ENCODE measurements at places on chromosomes 3 and 15.

DNA sequence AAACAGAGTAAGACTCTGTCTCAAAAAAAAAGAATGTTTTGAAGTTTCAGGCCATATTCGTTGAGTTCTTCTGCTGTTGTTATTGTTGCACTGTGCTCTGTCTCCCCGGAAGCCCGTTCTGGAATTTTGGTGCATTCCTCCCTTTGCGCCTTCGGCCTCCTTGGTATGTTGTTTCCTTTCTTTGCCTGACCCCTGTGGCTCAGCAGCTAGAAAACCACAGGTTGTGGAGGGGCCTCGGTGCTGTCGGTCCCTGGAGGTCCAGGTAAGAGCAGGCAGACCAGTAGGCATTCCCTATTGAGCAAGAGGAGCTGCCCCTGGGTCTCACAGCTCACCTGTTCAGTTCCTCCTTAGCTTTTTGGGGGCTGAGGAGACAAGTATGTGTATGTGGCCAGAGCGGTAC lies 51.0 kb upstream of the DLG1 start:
- no peak for DNase-seq

DNA sequence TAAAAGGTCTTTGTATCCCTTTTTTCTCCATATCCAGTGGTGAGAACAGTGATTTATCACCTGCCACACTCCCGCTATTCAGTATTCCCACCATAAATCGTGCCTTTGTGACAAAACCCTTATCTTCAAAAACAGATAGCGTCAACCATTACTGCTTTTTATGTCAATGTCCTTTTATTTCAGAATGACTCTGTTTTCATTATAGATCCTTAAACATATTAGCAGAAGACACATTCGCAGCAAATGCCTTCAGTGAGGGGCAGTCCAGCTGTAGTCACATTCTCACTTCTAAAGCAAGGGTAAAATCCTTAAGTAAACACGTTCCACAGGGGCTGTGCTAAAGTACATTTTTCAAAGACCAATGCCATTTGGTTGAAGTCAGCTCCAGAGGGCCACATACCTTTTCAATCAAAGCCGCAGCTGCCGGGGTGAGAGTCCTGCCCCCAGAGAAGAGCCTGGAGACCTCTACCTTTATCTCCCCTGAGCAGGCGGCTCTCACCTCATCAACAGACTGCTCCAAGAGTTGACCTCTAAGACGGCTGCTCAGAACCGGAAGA lies 53.4 kb downstream of the PDZRN3 start:
- no peak for DNase-seq

- DNase-seq = no peak
Measured at GRCh38 chr15:39154227-39154638, 426.6 kb upstream of the THBS1 start.

GRCh38 chr3:71942432-71943187 lies 157.7 kb upstream of the PROK2 start:
- DNase-seq = no peak

DNA sequence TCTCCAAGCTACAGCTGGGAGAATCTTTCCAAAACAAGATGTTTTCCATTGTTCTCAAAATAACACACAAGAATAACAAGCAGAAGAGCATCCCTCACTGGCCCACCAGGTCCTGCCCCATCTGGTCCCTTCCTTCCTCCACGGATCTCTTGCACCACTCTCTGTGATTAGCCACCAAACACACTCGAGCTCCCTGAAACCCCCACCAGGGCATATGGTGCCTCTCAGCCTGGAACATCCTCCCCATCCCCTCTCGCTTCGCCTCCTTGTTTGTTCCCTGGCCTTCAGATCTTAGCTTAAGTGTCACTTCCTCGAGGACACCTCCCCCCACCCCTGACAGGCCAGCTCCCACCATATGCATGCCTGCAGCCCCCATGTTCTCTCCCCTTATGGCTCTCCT lies 496.6 kb upstream of the PROK2 start:
- no peak for DNase-seq

- DNase-seq = no peak
Measured at GRCh38 chr3:103440539-103441203, 1005.9 kb downstream of the ZPLD1 start.

DNA sequence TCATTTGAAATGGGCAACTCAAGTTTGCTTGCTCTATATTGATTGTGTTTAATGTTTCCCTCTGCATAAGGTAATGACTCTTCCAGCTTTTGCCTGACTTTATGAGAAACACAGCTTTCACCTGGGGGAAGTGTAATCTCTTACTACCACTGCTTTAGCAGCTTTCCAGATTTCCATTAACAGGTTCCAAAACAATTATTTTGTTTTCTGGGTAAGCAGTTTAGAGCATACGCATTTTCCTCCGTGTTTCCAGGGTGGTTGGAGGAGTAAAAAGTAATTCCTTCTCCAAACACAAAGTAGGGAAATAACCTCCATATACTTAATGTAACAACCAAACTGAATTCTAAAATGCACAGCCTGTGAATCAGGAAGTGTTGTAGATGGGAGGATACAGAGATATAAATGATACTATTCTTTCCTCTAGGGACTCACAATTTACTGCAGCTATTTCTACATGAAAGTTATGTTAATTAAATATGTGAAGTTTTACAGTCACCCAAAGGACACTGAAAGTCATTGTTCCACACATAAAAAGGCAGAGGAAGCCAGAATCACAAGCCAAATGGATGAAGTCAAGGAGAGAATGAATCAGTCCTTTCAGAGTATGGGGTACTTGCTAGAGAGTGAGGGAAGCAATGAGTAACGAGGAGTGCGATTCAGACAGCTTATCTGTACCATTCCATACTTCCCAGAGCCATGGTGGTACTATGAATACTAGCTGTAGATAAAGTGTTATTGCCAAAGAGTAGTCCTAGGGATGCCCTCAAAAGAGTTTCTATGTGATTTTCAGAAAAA lies 16.6 kb downstream of the ST3GAL6 start:
- no peak for DNase-seq

GRCh38 chr3:102169915-102170479 lies 264.8 kb upstream of the ZPLD1 start:
- no peak for DNase-seq

DNA sequence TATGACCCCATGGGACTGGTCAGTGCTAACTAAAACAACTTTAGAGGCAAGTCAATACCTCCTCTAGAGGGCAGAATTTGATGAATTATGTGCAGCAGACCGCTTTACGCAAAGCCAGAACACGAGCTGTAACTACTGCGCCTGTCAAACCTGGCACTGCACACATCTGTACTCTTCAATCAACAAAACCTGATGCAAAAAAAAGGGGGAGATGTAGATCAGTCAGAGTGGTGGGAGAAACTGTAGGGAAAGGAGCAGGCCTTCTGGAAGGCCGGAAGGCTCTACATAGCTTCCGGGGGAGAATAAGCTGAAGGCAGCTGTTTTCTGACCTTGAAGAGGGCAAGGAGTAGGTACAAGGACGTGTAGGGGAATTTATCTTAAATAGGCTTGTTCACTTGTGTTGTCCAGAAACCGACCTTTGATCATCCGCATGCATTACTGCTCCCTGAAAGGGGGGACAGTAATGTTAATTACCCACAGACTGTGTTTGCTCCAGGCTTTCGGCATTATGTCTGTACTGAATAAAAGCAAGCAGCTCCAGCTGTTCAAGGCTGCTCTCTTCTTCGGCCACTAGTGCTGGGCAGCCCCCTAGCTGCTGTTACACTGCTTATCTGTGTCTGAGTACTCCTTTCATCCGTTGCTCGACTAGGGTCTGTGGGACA lies 41.0 kb downstream of the GPR160 start:
- DNase-seq = no peak

DNA sequence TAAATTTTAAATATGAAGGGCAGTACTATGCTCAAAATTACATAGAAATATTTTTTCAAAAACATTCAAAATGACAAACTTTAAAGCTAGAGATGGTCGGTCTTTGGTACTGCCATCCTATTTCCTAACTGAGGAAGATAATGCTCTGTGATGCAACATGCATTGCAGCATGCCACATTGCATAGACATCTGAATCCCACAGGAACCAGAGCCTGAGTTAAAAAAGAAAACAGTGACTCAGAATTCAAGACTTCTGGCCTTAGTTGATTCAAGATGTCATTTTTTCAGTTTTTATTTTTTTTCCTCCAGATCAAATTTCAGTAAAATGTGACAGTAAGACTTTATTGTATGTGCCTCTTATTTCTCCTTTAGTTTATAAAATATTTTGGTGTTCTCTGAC lies 33.1 kb downstream of the TP63 start:
- no peak for DNase-seq

DNA sequence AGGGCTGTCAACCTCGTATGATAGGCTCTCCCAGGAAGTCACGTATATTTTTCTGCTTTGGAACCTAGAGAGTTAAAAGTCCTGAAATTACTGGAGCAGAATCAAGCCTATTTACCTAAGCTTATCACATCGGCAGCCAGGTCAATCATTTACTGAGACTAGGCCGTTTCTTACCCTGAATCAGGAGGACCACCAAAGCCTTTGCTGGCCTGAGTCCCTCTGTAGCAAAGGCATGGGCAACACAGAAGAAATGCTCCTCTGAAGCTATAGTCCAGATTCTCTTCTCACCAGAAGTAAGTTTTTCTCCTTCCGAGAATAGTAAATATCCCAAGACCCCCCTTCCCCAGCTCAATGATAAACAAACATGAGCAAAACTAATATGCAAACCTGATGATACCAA lies 125.9 kb upstream of the PHLDB2 start:
- no peak for DNase-seq

GRCh38 chr3:35071772-35072171 lies 567.6 kb upstream of the ARPP21 start:
- no peak for DNase-seq

- DNase-seq = no peak
Measured at GRCh38 chr3:64656544-64656943, 31.3 kb downstream of the ADAMTS9 start.

DNA sequence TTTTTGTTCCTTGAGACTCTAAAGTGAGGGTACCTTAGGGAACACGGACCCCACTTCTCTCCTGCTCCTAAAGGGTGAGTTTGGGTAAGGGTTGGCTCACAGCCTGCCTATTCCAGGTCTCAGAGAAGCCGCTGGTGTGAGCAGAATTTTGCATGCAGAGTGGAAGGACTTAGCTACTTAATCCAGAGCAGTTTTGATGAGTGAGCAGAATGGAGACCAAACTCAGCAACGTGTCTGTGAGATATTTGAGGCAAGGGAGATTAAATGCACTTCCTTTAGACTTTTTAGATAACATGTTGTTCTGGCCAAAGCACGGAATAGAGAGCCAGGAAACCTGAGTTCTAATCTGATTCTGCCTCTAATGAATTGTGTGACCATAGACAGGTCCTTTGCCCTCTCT lies 5.1 kb downstream of the SLC24A1 start:
- no peak for DNase-seq

- DNase-seq = no peak
Measured at GRCh38 chr3:43512754-43513404, 108.9 kb downstream of the ANO10 start.

- DNase-seq = no peak
Measured at GRCh38 chr15:25091421-25092158, 136.8 kb downstream of the SNRPN start.

DNA sequence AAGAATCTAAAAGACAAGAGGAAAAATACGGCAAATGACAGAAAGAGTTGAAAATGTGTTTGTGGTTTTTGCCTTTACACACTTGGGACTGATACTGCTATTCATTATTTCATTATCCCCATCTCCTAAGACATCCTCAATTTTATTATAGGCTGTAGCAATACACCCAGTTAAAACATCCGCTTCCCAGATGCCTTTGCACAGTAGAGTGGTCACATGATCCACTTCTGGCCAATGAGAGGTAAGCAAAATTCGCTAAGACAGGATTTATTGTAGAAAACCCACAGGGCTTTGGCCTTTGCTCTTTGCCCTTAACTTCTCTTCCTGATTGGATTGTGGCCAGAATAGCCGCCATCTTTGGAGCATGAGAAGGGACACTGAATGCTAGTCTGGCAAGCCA lies 53.2 kb upstream of the BOC start:
- DNase-seq = no peak

DNA sequence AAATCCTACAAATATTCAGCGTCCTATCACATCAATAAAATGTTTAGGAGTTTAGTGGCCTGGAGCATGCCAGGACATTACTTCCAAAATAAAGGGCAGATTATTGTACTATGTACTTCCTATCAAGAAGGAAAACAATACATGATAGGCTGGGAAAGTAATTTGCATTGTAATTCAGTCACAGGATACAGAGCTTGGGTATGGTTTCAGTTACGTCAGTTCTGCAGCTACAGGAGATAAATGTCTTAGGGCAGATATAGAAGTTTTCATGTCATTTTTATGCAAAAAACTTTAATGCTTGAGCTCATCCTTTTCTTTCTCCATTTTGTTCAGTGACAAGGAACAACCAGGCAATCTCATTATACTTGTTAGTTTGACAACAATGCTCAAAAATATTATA lies 155.2 kb downstream of the NFKBIZ start:
- DNase-seq = no peak

GRCh38 chr3:167304077-167304476 lies 76.0 kb downstream of the ZBBX start:
- no peak for DNase-seq

- no peak for DNase-seq
Measured at GRCh38 chr3:147191795-147192385, 214.5 kb downstream of the ZIC4 start.

GRCh38 chr3:158121295-158121694 lies 11.4 kb downstream of the RSRC1 start:
- DNase-seq = no peak

GRCh38 chr3:63970631-63971475 lies 52.4 kb downstream of the PSMD6 start:
- no peak for DNase-seq

- DNase-seq = no peak
Measured at GRCh38 chr3:42839616-42840015, 30.4 kb downstream of the ACKR2 start.

DNA sequence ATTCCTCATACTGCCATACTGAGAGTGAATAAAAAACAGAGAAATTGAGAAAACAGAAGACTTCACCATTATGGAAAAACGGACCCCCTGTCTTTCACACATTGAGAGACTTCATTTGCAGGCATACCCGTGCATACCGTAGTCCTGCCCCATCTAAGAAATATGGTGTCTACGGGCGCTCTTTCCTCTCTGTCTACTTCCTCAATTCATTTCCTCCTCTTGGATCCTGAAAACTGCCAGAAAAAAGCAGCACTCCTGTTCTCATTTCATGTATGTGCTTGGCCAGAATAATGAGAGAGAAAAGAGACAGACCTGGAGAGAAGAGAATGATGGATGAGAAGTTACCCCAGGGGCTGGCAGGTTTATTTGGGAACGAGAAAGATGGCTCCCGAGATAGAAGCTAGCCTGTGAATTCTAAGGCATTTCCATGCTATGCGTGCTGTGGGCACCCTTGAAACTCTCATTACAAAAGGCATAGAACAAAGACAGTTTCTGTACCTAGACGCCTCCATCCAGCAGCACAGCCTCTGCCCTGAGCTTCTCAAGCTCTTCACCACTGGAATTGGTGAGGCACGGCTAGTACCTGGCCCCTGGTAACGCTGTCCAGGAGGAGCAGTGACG lies 62.5 kb upstream of the EPHB3 start:
- no peak for DNase-seq

DNA sequence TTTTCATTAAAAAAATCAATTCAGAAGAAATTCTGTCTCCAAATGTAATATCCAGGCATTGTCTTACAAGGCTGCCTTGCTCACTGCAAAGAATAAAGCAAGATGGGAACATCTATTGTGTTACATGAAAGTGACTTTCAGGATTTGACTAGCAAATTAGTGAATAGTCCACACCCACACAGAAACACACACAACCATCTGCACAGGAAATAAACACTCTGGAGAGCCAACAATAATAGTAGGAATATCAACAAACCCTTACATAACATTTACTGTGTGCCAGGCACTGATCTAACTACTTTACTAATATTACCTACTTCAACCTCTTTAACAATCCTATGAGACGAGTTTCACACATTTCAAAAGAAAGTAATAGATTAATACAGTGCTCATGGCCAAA lies 28.9 kb upstream of the ZNF385D start:
- DNase-seq = no peak

- no peak for DNase-seq
Measured at GRCh38 chr3:60086811-60087210, 1037.0 kb upstream of the CFAP20DC start.
